ENCODE measurements at places on chromosomes 6 and 20. TPM values are rescaled to one million over a fixed set of nuclear protein-coding genes. Genes with fewer than 3 reads are reported as not detected.

CALHM6 gene
- total RNA-seq = 1.8 TPM

LY6G6C gene
- not detected for total RNA-seq

SSTR4 gene
- total RNA-seq = not detected

RAET1L gene
- not detected for total RNA-seq

COQ3 gene
- total RNA-seq = 10.9 TPM

PSORS1C2 gene
- total RNA-seq = not detected

EYS gene
- not detected for total RNA-seq

All from OCI-LY7 (cell line).